G401 (cell line): ENCODE measurements at places on chromosomes 1 and 21.
A peak's percentile ranks its signal among the peaks of the same experiment; 100 is the strongest.

GRCh38 chr21:44267655-44268142 is 6.0 kb upstream of the DNMT3L start:
- DNase-seq: no peak

DNA sequence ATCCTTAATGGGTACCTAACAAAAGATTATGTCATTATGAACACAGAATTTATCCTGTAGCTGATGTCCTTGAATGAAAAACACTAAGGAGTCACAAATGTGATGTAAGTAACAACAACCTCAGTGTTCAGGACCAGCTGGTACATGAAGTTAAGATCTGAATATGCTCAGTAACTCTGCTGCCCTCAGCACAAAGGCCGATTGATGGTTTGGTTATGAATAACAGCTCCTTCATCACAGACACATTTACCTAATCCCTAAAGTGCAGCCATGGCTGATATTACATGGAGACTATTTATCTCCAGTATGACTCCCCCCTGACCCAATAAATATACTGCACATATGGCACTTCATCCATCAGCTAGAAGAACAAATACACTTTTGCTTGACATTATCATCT is 75.2 kb downstream of the PLPPR5 start:
- DNase-seq: no peak

- no peak for DNase-seq
These were observed 7.0 kb downstream of the EFNA3 start for GRCh38 chr1:155085504-155086127.

- DNase-seq: no peak
These were observed 1.9 kb upstream of the GPR153 start for GRCh38 chr1:6262555-6263420.

DNA sequence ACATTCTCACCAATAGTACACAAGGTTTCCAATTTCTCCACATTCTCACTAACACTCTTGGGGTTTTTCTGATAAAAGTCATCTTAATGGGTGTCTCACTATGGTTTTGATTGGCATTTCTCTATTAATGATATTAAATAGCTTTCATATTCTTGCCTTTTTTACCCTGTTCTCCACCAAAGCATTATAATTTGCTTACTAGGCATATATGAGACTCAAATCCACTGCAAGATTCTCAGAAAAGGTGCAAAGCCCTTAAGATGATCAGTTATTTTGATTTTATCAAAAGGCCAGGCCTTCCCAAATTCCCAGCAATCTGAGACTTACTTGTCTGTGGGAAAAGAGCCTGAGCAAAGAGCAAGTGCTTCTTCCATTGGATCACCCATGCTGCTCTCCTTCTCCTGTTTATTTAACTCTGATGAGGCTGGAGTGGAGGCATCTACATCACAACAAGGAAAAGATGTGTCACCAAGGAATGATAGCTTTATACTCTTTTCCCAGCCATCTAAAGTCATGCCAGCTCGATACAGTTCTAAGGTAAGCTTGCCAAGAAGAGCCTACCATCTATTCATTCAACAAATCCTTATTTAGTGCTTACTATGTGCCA is 24.6 kb downstream of the CLSPN start:
- DNase-seq: no peak

DNA sequence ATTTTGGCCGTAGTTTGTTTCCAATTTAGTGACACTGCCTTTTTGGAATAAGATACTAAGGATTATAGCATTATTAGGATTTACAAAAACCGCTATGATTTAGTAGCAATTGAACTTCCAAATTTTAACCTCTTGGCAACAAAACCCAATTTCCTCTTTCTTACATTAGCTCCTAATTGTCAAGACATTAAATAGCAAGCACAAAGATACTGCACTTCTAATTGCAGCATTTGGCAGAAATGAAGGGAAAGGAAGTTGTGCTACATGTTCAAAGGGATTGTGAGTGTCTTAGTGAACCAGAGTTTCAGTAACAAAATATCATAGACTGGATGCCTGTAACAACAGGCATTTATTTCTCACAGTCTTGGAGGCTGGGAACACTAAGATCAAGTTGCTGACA is 99.9 kb downstream of the NUF2 start:
- no peak for DNase-seq

DNA sequence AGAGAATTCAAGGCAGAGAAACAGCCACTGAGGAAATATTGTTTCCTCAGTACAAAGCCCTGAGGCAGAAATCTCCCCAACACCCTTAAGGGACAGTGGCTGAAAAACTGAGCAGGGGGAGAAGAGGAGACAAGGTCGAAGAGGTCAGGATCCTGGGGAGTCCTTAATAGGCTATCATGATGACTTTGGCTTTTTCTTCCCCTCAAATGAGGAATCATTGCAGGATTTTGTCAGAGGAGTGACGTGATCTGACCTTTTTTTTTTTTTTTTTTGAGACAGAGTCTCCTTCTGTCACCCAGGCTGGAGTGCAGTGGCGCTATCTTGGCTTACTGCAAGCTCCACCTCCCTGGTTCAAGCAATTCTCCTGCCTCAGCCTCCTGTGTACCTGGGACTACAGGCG is 10.2 kb downstream of the MAP7D1 start:
- DNase-seq: peak; percentile 49

DNA sequence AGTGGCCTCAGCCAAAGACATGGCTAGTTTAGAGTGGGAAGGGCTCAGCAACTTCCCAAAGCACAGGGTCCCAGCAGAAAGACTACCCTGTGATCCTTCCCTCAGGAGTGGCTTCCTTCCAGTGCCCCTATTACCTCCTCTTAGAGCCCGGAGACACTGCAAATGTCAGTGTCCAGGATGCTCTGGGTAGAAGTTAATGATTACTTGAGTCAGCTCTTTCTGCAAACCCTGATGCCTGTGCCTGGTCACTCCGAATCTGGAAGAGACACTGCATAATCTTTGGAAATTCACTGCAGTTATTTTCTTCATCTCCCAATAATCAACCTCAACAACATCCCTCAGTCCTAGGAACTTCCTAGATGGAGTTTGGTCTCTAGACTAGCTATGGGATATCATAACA is 27.2 kb upstream of the MGST3 start:
- no peak for DNase-seq

DNA sequence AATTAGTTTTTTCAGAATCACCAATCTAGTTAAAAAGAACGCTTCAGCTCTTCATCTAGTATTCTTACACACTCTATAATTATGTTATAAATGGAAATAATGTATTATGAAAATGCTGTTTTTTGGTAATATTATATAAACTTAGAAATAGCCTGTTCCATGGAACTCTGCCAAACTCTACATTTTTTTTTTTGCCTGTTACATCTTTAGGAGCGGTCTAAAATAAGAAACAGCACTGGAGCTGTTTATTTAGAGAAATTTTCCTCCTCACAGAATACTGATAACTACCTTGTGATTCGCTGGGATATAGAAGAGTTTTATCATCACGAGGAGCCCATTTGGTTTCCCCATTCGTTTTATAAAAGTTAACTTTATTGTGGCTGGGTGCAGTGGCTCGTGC is 58.5 kb downstream of the PKN2 start:
- DNase-seq: no peak

DNA sequence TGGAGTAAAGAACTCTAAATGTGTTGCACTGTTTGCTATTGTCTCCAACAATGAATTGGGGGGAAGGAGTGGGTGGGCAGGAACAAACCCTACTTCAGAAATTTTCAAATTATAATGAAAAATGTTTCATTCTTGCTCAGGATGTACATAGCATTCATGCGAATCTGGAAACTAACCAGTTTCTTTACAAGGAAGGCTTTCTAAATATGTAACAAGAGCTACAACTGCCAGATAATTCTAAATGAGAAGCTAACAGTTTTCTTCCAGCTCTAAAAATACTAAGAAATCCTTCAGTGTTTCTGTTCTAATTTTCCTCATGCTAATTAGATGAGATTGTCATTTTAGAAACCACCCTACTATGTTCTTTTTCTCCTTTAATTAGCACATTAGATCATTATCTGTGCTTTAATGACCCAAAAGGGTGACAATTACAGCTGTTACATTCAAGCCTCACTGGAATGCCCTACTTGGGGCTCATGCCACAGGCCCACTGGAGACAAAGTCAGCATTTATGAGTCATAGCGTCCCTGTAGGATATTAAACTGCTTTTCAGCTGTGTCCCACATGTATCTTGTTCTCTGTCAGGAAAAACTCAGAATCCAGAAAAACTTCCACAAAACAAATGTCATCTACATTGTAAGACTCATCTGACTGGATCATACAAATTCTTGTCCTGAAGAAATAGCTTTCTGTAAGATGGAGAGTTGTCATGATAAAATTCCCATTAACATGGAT is 804.6 kb upstream of the CXADR start:
- DNase-seq: no peak

DNA sequence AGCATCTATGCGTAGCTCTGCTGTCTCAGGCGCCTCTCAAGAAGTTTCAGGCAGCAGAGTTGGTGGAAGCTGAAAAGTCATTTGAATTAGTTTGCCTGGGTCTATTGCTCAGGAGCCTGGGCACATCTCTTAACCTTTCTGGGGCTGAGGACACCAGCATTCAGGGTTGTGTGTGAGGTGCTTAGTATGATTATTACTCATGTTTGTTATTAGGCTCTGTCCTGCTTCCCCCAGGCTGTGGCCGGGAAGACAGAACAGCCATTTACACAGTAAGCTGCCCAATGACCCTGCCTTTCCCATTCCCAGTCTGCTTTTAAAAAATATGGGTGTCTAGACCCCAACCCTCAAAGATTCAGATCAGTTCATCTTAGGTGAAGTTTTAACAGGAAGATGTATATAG is 53.9 kb upstream of the CACNA1E start:
- no peak for DNase-seq

- no peak for DNase-seq
These were observed 11.1 kb downstream of the PTPRC start for GRCh38 chr1:198649968-198650338.

DNA sequence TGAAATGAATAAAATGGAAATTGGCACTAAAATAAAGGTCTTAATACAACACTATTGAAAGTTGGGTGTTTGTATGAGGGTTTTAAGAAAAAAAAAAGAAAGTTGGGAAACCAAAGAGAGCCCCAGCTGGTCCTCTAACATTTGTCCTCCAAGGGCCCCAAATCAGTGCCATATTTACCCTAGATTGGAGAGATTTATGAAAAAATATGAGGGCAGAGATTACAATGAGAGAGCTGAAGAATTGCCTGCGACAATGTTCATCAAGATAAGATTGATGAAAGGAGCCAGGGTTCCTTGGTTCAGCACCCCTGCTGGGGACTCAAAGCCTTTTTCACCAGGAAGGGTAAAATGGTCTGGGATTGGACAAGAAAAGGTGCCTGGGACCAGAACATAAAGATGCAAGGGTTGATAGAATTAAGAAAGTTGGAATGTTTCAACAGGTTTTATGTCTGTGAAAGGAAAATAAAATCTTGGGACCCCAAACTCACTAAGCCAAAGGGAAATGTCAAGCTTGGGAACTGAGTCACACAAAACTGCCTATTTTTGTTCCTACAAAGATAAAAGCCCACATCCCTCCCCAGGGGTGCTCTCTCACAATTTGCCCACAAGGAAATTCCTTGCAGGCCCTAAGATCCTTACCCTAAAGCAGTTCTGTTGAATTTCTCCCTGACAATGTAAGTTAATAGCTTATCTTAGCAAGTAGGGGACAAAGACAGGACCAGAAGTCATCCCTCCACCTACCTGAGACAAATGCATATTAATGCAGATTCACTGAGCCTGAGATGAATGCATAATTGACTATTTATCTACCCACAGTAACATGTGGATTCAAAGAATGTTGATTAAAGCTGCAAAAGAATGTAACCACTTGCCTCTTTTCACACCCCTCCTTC is 26.8 kb downstream of the CBR1 start:
- DNase-seq: no peak

GRCh38 chr1:107379826-107380225 is 239.0 kb downstream of the NTNG1 start:
- no peak for DNase-seq

- no peak for DNase-seq
These were observed 46.3 kb downstream of the IER5 start for GRCh38 chr1:181134543-181135436.

- DNase-seq: peak; percentile 78
These were observed 58.9 kb downstream of the VPS26C start for GRCh38 chr21:37208056-37208721.

- DNase-seq: no peak
These were observed 10.9 kb upstream of the MPZL1 start for GRCh38 chr1:167710836-167711235.

- DNase-seq: no peak
These were observed 134.7 kb downstream of the GRIK1 start for GRCh38 chr21:29805105-29805504.

- no peak for DNase-seq
These were observed 3.8 kb downstream of the DYRK1A start for GRCh38 chr21:37370152-37371040.

GRCh38 chr1:182977480-182977879 is 24.5 kb upstream of the SHCBP1L start:
- DNase-seq: no peak

GRCh38 chr1:181079382-181079781 is 9.1 kb upstream of the IER5 start:
- DNase-seq: no peak

DNA sequence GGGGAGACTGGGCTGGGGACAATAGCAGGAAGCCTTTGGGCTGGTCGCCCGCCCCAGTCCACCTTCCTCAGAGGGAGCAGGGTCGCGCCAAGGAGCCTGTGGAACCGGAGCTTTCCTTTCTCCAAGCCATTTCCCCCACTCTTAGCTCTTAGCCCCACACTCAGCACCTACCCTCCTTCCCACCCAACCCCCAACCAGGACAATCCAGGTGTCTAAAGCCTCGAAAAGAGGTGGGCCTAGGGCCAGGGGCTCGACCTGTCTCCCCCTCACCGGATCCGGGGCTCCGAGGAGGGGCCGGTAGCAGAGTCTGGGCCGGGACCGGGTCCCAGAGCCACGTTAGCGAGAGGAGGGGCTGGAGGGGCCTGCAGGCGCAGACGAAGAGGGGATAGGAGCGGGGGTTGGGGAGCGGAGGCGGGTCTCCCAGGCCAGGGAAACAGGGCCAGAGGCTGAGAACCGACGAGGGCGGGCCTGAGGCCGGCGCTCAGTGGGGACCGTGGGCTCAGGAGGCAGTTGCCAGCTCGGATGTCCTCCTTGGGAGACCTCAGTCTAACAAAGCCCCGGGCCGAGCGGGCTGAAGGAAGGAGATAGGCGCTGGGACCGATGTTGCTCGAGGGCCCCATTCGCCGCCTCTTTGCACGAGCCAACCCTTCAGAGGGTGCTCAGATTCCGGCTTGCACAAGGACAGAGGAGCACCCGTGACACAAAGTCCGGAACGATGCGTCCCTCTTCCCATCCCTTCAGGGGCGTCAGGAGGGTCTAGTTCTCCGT is 943 bp downstream of the SEMA6C start:
- peak; percentile 53 for DNase-seq

- DNase-seq: no peak
These were observed 2.3 kb downstream of the LDLRAD2 start for GRCh38 chr1:21814241-21814918.

GRCh38 chr1:220370041-220370700 is 97.9 kb upstream of the RAB3GAP2 start:
- DNase-seq: no peak

DNA sequence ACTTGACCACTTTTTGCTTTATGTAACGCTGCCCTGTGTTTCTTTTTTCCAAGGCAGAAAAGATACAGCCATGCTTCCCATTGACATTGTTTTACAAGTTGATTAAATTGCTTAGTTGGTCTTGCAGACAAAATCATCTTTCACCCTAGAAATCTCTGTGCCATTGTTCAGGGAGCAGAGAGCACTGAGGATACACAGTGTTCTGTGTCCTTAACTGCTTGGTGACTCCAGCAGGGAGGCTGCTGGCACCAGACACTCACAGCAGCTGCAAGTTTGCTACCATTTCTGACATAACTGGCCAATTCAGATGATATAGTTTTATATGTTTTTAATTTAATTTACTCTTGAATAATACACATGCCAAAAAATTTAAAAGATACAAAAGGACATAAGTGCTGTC is 118.7 kb downstream of the RGS2 start:
- no peak for DNase-seq

GRCh38 chr1:93853940-93854339 is 25.1 kb downstream of the DNTTIP2 start:
- DNase-seq: no peak
